CD4-positive, alpha-beta T cell treated with Interleukin-15 for 1 hour (primary cell): ENCODE measurements at places on chromosomes 7 and 10.

GRCh38 chr10:98478430-98479222, 31.9 kb upstream of the HPS1 start:
- DNase-seq: no peak

DNA sequence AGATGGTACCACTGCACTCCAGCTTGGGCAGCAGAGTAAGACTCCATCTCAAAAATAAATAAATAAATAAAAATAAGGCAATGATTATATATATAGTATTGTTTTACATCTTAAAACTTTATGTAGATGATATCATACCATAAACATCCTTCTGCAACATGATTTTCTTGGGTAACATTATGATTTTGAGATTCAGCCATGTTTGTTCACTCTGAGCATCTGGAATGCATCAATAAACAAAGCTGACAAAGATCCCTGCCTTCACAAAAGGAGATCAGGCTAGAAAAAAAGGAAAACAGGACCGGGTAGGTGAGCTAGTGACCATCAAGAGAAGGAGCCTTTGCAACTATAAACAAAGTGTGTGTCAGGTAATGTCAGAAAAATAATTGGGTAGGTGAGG, 31.9 kb upstream of the KAT6B start:
- DNase-seq: no peak

DNA sequence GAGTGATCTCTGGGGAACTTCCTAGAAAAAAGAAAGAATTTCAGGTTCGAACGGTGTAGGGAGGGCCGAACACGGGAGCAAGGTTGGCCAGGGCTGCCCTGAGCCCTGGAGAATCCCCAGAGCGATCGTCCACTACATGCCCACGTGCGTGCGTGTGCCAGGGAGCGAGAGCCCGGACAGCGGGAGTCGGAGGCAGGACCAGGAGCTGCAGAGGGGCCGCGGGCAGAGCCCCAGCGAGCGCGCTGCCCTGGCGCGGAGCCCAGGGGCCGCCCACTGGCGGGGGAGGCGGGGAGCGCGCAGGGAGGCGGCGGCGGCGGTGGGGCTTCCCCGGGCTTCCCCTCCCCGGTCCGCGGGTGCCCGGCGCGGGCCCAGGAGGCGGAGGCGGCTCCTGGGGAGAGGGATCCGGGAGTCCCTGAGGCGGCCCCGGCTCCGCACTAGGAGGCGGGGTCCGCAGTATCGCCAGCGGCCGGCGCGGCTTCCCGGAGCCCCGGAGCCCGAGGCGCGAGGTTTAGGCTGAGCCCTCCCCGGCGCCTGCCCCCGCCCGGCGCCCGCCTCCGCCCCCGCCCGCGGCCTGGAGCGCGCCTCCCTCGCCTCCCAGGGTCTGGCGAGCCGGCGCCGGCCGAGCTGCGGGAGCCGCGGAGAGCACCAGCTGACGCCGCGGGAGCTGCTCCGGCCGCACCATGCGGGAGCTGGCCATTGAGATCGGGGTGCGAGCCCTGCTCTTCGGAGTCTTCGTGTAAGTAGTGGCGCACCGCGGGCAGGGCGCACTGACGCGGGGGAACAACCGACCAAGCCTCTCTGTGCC, at the start of gene PLPP4:
Gene PLPP4, plus strand, starts transcription at position 602 of the 805 bp plus-strand sequence. Its CDS starts 79 bp downstream, at position 681.
- DNase-seq: no peak

DNA sequence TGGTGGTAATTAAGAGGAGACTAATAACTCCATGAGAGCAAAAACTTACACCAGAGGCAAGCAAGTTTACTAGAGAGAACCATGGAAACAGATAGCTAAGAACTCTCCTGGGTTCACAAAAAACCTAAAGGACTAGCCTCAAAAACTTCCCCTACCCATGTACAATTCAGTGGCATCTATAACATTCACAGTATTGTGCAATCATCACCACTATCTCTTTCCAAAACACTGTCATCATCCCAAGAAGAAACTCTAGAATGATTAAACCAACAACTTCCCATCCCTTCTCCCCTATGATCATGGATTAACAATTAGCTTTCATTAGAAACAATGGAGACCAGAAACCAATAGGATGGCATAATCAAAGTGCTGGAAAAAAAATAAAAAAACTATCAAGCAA, 1038.3 kb downstream of the LRMDA start:
- no peak for DNase-seq

DNA sequence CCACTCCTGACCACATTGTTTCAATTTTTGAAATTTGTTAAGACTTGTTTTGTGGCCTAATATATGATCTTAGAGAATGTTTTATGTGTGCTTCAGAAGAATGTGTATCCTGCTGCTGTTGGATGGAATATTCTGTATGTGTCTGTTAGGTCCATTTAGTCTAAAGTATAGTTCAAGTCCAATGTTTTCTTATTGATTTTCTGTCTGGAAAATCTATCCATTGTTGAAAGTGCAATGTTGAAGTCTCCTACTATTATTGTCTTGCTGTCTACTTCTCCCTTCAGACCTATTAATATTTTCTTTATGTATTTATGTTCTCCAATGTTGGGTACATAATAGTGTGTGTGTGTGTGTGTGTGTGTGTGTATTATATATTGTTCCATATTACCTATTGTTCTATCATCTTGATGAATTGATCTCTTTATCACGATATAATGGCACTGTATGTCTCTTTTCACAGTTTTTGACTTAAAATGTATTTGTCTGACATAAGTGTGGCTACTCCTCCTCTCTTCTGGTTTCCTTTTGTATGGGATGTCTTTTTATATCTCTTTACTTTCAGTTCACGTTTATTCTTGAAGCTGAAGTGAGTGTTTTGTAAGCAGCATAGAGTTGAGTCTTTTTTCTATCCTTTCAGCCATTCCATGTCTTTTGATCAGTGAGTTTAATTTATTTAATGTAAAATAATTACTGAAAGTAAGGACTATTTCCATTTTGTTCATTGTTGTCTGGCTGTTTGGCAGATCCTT, 61.3 kb downstream of the AKR1D1 start:
- DNase-seq: no peak

DNA sequence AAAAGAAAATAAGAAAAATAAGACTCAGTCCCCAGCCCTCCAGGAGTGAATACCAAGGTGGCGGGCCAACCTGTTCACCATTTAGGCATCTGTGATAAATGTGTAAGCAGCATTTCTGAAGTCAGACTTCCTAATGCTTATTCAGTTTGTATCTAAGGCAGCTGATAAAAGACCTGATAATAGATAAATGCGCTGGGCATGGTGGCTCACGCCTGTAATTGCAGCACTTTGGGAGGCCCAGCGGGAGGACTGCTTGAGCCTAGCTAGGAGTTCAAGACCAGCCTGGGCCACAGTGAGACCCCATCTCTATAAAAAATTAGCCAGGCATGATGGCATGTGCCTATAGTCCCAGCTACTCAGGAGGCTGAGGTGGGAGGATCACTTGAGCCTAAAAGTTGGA, 103.6 kb downstream of the SPDYE5 start:
- no peak for DNase-seq

DNA sequence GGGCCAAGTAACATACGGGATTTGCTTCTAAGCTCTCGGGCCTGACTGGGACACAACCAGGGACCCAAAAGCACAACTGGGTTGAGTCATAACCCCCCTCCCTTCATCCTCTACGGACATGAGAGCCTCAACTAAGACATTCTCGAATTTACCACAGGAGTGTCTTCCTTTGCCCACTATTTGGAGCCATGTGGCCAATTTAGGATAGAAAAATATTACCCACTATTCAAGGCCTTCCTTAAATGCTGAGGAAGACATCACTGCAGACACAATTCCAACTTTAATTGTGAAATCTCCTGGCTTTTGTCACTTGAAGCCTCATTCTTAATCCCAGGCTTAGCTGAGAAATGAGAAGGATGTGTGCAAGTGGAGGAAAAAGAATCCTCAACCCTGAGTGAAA, 11.8 kb downstream of the CTBP2 start:
- no peak for DNase-seq

GRCh38 chr10:35940141-35941041, 298.3 kb upstream of the FZD8 start:
- no peak for DNase-seq
